ENCODE measurements at places on chromosomes 5 and 9. TPM values are rescaled to one million over a fixed set of nuclear protein-coding genes. Genes with fewer than 3 reads are reported as not detected.

SGCD gene
- polyA plus RNA-seq: not detected

SOWAHA gene
- not detected for polyA plus RNA-seq

LCN15 gene
- not detected for polyA plus RNA-seq

C5orf52 gene
- polyA plus RNA-seq: not detected

PCA3 gene
- not detected for polyA plus RNA-seq

ARL14EPL gene
- polyA plus RNA-seq: not detected

TRAF1 gene
- polyA plus RNA-seq: 1.2 TPM

TOPORS gene
- 12.8 TPM for polyA plus RNA-seq

ARHGEF28 gene
- 24.2 TPM for polyA plus RNA-seq

ANKRD31 gene
- 0.18 TPM for polyA plus RNA-seq

RGMB gene
- polyA plus RNA-seq: 16.3 TPM

CAMK2A gene
- not detected for polyA plus RNA-seq

PCDHB13 gene
- polyA plus RNA-seq: 0.07 TPM

NXNL2 gene
- 0.26 TPM for polyA plus RNA-seq

ZNF658 gene
- polyA plus RNA-seq: 3.7 TPM

SPINK13 gene
- polyA plus RNA-seq: not detected

ANKRD34B gene
- polyA plus RNA-seq: not detected

UGT3A1 gene
- polyA plus RNA-seq: not detected

UNC13B gene
- polyA plus RNA-seq: 10.9 TPM

GNA14 gene
- polyA plus RNA-seq: not detected

TNIP1 gene
- polyA plus RNA-seq: 47.9 TPM

SH3TC2 gene
- 18.9 TPM for polyA plus RNA-seq

CCDC180 gene
- polyA plus RNA-seq: 0.12 TPM

PCDHGA2 gene
- polyA plus RNA-seq: 0.37 TPM

CANX gene
- polyA plus RNA-seq: 720 TPM

ABCA1 gene
- polyA plus RNA-seq: 20.8 TPM
